Foreskin fibroblast (primary cell): ENCODE measurements at places on chromosomes 13 and 19.
A peak's percentile ranks its signal among the peaks of the same experiment; 100 is the strongest.

DNA sequence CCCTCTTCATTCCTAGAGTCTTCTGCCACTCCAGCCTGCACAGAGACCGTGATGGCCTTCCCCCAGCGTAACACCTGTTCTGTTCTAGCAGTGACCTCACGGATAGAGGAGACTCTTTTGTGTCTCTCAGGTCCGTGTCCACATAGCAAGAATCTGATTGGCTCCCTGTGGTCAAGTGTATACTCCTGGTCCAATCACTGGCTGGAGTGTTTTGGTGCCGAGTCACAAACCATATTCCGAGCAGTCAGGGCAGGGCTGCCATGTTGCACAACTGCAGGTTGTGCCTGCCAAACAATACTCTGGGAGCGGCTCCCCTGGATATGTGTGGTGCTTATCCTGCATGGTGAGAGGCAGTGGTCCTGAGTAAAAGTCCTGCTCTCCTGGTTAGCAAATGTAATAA is 402.4 kb downstream of the KCNRG start:
- no peak for DNase-seq

- DNase-seq, result no peak
Measured at GRCh38 chr19:15180451-15181390, 20.1 kb downstream of the NOTCH3 start.

GRCh38 chr13:101520672-101521071 is 68.2 kb downstream of the ITGBL1 start:
- DNase-seq, result peak; percentile 91

DNA sequence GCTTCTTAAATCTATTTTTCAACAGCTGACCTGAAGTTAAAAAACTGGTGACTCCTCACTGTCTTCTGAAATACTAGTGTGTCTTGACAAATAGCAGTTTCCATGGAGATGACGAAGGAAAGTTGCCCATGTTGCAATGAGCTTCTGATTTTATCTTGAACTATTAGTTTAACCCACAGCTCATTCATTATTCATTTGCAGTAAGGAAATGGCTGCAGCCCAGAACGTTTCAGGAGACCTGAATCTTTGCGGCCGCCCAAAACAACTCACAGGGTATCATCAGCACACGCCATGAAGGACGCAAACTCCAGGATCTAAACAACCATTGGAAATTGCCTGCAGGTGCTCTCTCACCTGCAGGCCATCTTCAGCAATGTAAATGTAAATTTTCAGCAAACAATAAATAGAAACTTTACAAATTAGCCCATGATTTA is 142.5 kb downstream of the DCLK1 start:
- DNase-seq, result peak; percentile 14

GRCh38 chr19:11378319-11379189 is 4.1 kb downstream of the SWSAP1 start:
- peak; percentile 74 for DNase-seq

DNA sequence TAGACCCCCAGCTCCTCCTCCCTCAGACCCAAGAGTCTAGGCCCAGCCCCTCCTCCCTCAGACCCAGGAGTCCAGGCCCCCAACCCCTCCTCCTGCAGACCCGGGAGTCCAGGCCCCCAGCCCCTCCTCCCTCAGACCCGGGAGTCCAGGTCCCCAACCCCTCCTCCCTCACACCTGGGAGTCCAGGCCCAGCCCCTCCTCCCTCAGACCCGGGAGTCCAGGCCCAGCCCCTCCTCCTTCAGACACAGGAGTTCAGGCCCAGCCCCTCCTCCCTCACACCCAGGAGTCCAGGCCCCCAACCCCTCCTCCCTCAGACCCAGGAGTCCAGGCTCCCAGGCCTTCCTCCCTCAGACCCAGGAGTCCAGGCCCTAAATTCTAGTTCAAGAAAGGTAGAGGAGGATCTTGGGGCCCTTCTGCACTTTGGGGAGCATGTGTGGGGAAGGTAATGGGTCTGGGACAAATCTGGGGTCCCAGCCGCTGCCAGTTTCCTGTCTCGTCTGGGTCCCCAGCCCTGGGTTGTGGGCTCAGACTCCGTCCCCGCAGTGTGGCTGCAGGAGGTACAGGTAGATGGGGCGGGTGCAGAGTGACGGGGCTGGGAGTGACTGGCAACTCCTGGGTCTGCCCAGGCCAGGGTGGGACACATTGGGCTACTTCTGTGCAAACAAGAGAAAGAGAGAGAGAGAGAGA is 3.2 kb upstream of the TMEM190 start:
- no peak for DNase-seq

- DNase-seq, result peak; percentile 64
Measured at GRCh38 chr19:47430041-47430802, 10.9 kb upstream of the MEIS3 start.

DNA sequence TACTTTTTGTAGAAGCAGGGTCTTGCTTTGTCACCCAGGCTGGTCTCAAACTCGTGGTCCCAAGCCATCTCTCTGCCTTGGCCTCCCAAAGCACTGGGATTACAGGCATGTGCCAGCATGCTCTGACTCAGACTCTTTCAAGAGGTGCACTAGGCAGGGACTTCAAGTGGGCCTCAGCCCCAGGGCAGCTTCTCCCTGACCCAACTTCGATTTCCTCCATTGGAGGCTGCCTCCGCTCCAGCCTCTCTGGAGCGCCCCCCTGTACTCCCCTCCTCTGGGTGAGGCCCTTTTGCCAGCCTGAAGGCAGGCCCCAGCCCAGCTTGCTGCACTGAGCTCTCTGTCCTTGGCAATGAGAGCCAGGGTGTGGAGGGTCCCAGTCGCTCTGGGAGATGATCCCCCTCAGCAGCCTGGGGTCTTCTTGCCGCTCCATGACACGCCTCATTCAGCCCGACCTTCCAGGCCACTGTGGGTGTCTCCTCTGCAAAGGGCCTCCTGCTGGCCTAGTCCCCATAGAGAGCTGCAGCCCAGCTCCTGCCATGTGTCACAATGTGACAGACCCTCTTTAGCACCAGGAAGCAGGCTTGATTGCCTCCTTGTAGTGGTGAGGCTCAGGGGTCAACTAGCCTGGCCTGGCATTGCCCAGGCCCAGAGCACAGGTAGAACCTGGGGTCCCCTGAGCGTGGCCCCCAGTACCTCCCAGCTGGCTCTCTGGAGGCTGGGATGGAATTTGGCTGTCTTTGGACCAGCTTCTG is 16.4 kb downstream of the CARM1 start:
- DNase-seq, result peak; percentile 64

GRCh38 chr13:30802953-30803478 is 67.7 kb downstream of the ALOX5AP start:
- peak; percentile 92 for DNase-seq

DNA sequence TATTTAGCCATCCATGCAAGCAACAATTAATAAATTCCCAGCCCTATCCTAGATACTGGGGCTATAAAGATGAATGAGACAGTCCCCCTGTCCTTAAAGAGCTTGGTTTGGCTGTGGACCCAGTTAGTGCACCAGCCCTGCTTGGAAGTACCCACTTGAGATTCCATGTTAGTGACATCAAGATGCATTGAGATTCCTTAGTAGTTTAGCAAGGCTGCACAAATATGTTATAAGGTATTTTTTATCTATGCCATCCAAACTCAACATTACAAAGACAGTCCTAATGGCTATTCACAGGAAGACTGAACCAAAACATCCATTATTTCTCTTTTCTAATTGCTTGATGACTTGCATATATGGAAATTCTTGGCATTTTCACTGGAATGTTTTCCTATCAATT is 48.8 kb upstream of the RAP2A start:
- DNase-seq, result no peak

DNA sequence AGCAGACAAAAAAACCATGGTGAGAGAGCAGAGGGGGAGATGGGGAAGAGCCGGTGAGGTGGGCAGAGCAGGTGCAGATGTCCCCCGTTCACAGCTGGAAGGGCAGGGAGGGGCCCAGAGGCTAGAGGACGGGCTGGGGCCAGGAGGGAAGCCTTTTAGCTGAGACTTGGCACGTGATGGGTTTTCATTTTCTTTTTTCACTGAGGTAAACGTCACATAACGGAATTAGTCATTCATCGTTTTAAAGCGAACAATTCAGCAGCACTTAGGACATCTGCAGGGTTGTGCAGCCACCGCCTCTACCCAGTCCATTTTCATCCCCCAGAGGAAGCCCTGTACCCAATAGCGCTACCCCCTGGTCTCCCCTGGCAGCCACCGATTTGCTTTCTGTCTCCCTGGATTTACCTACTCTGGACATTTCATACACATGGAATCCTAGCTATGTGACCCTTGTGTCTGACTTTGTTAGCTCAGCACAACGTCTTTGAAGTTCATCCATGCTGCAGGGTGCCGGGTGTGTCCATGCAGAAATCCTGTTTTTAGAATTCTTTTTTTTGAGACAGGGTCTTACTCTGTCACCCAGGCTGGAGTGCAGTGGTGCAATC is 16.0 kb upstream of the EMC10 start:
- DNase-seq, result peak; percentile 69
